CD4-positive, CD25-positive, alpha-beta regulatory T cell (primary cell): ENCODE measurements at places on chromosomes 3 and 15. TPM values are rescaled to one million over a fixed set of nuclear protein-coding genes. Genes with fewer than 3 reads are reported as not detected.

- peaks cover 19% of the 10 kb centered on the region for H3K36me3 ChIP-seq
- no peak overlapping the region for H3K27ac ChIP-seq
- no peaks in the 10 kb centered on the region for H3K4me1 ChIP-seq
- no peak overlapping the region for H3K4me3 ChIP-seq
- DNase-seq: no peak
These were observed 65.1 kb downstream of the GLCE start for GRCh38 chr15:69225355-69226022.

GRCh38 chr3:5731100-5731499 lies 543.6 kb downstream of the EDEM1 start:
- H3K27me3 ChIP-seq: no peaks in the 10 kb centered on the region
- H3K4me1 ChIP-seq: no peaks in the 10 kb centered on the region
- H3K27ac ChIP-seq: no peak overlapping the region
- H3K4me3 ChIP-seq: no peak overlapping the region
- H3K36me3 ChIP-seq: no peaks in the 10 kb centered on the region

Gene ZBBX
- total RNA-seq: not detected

GRCh38 chr3:122952520-122952919 lies 75.0 kb downstream of the SEMA5B start:
- DNase-seq: no peak
- H3K27me3 ChIP-seq: no peaks in the 10 kb centered on the region
- no peaks in the 10 kb centered on the region for H3K36me3 ChIP-seq
- no peaks in the 10 kb centered on the region for H3K4me1 ChIP-seq
- no peak overlapping the region for H3K27ac ChIP-seq

GRCh38 chr3:70646635-70647034 lies 334.2 kb upstream of the MDFIC2 start:
- no peak overlapping the region for H3K27ac ChIP-seq
- H3K4me1 ChIP-seq: no peaks in the 10 kb centered on the region
- H3K36me3 ChIP-seq: no peaks in the 10 kb centered on the region
- no peak for DNase-seq
- no peak overlapping the region for H3K4me3 ChIP-seq

Gene GOLGA8O
- total RNA-seq: not detected

GRCh38 chr3:61029194-61029593 lies 222.1 kb downstream of the FHIT start:
- H3K27ac ChIP-seq: no peak overlapping the region
- no peaks in the 10 kb centered on the region for H3K36me3 ChIP-seq
- H3K4me3 ChIP-seq: no peak overlapping the region
- no peak for DNase-seq

Gene GOLGA6L4
- 5.1 TPM for total RNA-seq

DNA sequence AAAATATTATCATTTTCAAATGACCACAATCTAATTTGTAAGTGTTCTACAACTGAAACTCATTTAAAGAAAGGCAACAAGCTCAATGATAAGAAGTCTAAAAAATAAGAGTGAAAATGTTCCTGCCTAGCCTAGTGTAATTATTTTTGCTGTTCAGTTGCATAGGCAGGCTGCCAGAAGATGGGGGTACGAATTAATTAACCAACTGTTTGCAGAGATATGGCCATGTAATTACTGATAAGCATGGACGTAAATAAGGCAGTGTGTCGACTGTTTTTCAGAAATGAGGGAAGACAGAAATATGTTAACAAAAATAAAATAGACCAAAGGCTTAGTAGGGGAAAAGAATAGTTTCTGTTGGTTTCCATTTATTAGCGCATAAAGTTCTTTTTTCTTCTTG lies 24.7 kb upstream of the SCAANT1 start:
- DNase-seq: no peak
- H3K36me3 ChIP-seq: peaks cover 3% of the 10 kb centered on the region
- no peak overlapping the region for H3K4me3 ChIP-seq
- peaks cover 28% of the 10 kb centered on the region for H3K4me1 ChIP-seq

Gene LRRC31
- not detected for total RNA-seq

- no peak overlapping the region for H3K27ac ChIP-seq
- DNase-seq: no peak
- no peaks in the 10 kb centered on the region for H3K27me3 ChIP-seq
- peaks cover 7% of the 10 kb centered on the region for H3K4me1 ChIP-seq
- H3K36me3 ChIP-seq: no peaks in the 10 kb centered on the region
These were observed 4.7 kb upstream of the TBC1D2B start for GRCh38 chr15:78082106-78082742.

DNA sequence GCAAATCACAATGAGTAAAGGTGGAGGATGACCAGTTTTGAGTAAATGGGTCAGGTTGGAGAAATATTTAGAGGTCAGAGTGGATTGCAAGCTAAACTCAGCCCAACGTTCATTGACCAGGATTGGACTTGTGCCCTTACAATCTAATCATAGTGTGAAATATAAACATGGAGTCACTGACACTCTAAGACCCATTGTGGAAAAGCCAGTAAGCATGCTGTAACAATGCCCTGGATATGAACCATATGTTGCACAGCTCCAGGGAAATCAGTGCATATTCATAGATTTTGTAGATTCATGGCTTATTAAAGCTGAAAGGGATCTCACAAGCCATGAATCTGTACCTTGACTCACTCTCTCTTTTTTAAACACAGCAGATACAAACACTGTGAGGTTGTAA lies 660.2 kb upstream of the LMCD1 start:
- no peaks in the 10 kb centered on the region for H3K36me3 ChIP-seq
- no peaks in the 10 kb centered on the region for H3K27me3 ChIP-seq
- no peaks in the 10 kb centered on the region for H3K4me1 ChIP-seq
- DNase-seq: no peak
- no peak overlapping the region for H3K4me3 ChIP-seq

Gene UNC45A
- total RNA-seq: 48.3 TPM

- no peak for DNase-seq
- peaks cover 3% of the 10 kb centered on the region for H3K27me3 ChIP-seq
- peaks cover 6% of the 10 kb centered on the region for H3K4me1 ChIP-seq
- no peak overlapping the region for H3K4me3 ChIP-seq
These were observed 2.7 kb downstream of the LINGO1 start for GRCh38 chr15:77630056-77630455.

- no peak for DNase-seq
- no peaks in the 10 kb centered on the region for H3K4me1 ChIP-seq
- H3K27me3 ChIP-seq: peaks cover 25% of the 10 kb centered on the region
- no peak overlapping the region for H3K27ac ChIP-seq
- H3K4me3 ChIP-seq: no peak overlapping the region
- H3K36me3 ChIP-seq: no peaks in the 10 kb centered on the region
These were observed 7.2 kb downstream of the GXYLT2 start for GRCh38 chr3:72894976-72895552.

GRCh38 chr3:176931991-176932390 lies 265.3 kb downstream of the TBL1XR1 start:
- H3K27me3 ChIP-seq: peaks cover 6% of the 10 kb centered on the region
- H3K4me1 ChIP-seq: no peaks in the 10 kb centered on the region
- no peak overlapping the region for H3K27ac ChIP-seq
- H3K36me3 ChIP-seq: no peaks in the 10 kb centered on the region
- no peak overlapping the region for H3K4me3 ChIP-seq
- no peak for DNase-seq

DNA sequence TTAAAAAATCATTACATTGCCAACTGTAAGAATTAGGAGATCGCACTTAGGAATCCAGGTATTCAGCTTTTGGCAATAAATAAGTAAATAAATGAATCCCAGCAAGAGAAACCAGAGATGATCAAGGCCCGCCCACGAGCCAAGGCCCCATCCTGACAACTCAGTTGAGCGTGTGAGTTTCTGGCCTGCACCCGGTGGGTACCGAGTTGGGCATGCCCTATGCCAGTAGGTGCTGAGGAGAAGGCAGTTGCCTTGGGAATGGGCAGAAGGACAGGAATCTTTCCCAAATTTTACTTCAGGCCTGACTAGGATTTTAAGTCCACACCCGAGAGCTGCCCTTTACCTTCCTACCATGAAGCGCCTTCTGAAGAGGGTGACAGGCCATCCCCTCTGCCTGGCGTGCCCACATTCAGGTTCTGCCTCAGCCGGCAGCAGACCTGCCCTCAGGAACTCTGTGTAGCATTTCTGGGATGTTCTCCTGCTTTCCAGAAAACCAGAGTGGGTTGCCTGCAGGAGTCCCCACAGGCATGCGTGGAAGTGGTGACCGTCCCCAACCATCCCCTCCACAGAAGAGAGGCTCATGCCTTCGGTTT lies 99.3 kb upstream of the ALDH1A3 start:
- no peak overlapping the region for H3K4me3 ChIP-seq
- no peaks in the 10 kb centered on the region for H3K4me1 ChIP-seq
- no peaks in the 10 kb centered on the region for H3K36me3 ChIP-seq
- no peaks in the 10 kb centered on the region for H3K27me3 ChIP-seq

Gene HGD
- 4.7 TPM for total RNA-seq

Gene ZNF501
- 0.67 TPM for total RNA-seq

Gene MORC1
- 0.12 TPM for total RNA-seq

DNA sequence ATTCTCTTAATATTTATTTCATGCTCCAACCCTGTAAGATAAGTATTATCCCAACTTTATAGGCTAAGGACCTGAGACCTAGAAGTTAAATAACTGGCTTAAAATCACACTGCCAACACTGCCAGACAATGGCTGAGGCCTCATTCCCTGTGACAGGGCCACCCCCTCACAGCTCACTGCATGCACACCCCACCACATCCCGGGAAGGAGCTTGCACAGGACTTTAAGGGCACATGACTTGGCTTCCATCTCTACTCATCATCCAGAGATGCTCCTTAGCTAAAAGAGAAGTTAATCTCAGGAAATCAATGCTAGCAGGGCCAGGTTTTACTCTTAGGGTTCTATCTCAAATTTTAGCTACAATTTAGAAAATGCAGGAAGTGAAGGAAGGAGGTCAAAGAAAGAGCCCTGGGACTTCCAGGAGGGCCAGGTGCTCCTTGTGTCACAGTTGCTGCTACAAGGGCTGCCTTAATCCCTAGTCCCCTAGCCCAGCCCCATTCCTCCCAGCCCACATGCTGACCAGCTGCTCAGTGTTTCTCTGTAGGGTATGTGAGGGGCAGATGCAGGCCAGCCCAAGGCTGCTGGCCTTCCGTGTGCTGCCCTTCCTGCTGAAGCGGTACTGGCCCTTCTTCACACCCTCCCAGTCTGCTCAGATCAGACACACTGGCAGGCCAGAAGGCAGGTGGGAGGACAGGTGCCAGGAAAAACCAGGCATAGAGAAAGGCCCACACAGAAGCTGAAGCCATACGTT lies 53.5 kb downstream of the WWTR1 start:
- no peak overlapping the region for H3K27ac ChIP-seq
- no peaks in the 10 kb centered on the region for H3K27me3 ChIP-seq
- no peaks in the 10 kb centered on the region for H3K4me1 ChIP-seq
- no peaks in the 10 kb centered on the region for H3K36me3 ChIP-seq

- H3K4me1 ChIP-seq: no peaks in the 10 kb centered on the region
- H3K27me3 ChIP-seq: no peaks in the 10 kb centered on the region
- no peak for DNase-seq
- no peak overlapping the region for H3K4me3 ChIP-seq
- H3K36me3 ChIP-seq: no peaks in the 10 kb centered on the region
These were observed 62.9 kb upstream of the SPRED1 start for GRCh38 chr15:38189671-38190295.

DNA sequence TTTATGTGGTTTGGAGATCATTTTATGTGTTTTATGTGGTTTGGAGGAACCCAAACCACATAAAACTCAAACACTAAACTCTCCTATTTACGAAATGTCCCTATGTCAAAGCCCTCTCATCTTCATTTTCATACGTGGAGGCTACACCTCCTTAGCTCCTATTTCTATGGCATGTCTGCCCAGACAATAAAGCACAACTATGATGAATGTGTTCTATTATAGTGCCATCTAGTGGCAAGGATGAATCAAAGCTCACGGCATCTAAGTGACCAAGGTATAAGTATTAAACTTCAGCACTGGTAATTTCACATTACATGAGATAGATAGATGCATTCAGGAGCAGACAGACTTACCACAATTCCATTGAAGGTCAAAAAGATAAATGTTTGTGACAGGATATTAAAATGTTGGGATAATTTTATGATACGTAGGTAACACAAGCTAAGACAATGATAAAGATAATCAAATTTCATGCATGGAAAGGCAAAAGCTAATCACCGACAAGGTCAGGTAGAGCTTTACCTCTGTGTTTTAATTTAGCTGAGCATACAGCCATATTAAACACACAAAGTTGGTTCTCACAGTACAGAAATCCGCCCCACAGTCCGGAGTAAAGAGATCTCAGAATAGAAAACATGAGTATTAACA lies 130.6 kb upstream of the FHIT start:
- DNase-seq: peak; percentile 49
- H3K27ac ChIP-seq: no peak overlapping the region
- no peaks in the 10 kb centered on the region for H3K36me3 ChIP-seq
- H3K27me3 ChIP-seq: no peaks in the 10 kb centered on the region
- H3K4me1 ChIP-seq: no peaks in the 10 kb centered on the region
- H3K4me3 ChIP-seq: no peak overlapping the region

DNA sequence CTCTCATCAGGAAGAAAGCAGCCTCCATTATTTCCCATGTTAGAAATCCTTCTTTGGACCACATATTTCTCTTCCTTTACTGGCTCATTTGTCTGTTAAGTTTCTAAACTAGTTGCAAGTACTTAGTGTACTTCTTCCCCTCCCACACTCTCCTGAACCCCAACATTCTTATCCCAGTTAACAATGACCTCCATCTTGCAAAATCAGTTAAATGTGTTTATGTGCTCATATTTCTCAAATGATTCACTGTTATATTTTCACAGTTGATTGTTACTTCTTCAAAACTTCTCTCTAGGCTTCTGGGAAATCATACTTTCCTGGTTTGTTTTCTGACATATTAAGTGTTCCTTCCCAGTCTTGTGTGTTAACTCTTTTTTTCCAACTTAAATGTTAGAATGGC lies 856.9 kb downstream of the EPHA3 start:
- H3K4me1 ChIP-seq: no peaks in the 10 kb centered on the region
- no peak overlapping the region for H3K4me3 ChIP-seq
- no peaks in the 10 kb centered on the region for H3K36me3 ChIP-seq
- DNase-seq: no peak
- no peaks in the 10 kb centered on the region for H3K27me3 ChIP-seq

Gene LEKR1
- 0.99 TPM for total RNA-seq

Gene PATL2
- total RNA-seq: 44.1 TPM

GRCh38 chr3:61172684-61173083 lies 78.6 kb downstream of the FHIT start:
- no peaks in the 10 kb centered on the region for H3K27me3 ChIP-seq
- H3K4me3 ChIP-seq: no peak overlapping the region
- no peaks in the 10 kb centered on the region for H3K4me1 ChIP-seq
- H3K27ac ChIP-seq: no peak overlapping the region
- no peaks in the 10 kb centered on the region for H3K36me3 ChIP-seq

GRCh38 chr3:23756206-23756840 lies 49.4 kb upstream of the UBE2E1 start:
- DNase-seq: no peak
- H3K27me3 ChIP-seq: no peaks in the 10 kb centered on the region
- H3K27ac ChIP-seq: no peak overlapping the region
- H3K36me3 ChIP-seq: no peaks in the 10 kb centered on the region
- H3K4me3 ChIP-seq: no peak overlapping the region

Gene TRH
- total RNA-seq: not detected

Gene TOP2B
- 107 TPM for total RNA-seq

DNA sequence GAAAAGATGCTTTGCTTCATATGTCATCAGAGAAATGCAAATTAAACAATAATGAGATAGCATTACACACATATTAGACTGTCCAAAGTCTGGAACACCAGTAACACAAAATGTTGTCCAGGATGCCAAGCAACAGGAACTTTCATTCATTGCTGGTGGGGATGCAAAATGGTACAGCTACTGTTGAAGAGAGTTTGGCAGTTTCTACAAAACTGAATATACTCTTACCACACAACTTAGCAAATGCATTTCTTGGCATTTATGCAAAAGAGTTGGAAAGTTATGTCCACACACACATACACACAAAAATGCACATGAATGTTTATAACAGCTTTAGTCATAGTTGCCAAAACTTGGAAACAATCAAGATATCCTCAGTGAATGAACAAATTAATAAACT lies 195.2 kb upstream of the MME start:
- H3K36me3 ChIP-seq: no peaks in the 10 kb centered on the region
- no peak overlapping the region for H3K27ac ChIP-seq
- H3K27me3 ChIP-seq: no peaks in the 10 kb centered on the region
- no peak for DNase-seq
